ENCODE measurements at places on chromosomes 2 and 18.

DNA sequence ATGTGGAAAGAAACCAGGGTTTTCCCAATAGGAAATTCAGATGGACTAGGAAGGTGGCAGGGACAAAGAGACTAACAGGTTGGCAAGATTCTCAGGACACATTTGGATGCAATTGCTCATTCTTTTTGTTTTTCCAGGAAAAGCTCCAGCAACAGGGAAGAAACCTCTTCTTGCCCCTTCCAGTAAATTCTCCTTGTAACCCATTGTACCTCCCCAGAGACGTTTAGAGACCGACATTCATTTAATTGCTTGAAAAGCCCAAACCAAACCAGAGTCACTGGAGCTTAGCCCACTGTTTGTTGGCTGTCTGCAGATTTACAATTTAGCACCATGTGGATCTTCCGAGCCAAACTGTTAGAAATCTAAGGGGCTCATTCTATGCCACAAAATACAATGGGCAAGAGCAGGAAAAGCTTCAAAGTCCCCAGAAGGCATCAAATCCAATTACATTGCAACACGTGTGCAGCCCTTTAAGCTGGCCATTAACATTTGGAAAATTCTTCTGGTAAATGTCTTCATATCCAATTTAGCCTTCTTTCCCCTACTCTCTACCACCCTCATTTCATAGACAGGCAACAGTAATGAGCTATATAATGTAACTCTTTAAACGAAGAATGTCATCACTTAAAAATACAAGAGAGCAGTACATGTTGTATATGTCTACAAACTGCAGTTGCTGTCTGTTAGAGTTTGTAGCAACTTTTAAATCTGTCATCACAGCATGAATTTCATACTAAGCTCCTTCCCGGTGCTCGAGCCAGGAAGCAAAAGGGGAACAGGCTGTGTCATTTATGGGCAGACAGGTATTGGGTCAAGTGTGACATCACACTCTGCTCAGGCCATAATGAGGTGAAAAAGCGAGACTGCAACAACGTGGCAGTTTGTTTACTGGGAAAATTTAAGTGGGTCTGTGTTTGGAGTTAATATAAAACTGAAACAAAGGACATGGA is 235.6 kb upstream of the HNRNPA3 start:
- DNase-seq = no peak

- DNase-seq = no peak
Observed at GRCh38 chr2:48691935-48692691, 63.4 kb downstream of the LHCGR start.

DNA sequence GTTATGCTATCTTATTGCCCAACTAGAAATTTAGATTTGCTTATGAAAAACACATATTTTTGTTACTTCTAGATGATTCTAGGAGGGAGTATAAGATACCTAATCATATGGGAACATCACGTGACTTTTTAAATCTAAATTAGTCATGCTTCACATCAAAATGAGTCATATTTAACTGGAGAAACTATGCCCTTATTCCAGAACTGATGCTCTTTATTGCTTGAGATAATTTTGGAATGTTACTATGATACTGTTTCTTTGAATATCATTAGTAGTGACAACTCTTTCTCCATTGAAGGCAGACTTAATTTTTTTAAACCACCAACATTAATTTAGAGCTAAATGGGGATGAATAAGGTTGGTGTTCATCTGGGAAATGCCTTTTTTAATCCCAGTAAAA is 19.9 kb upstream of the ELAC1 start:
- no peak for DNase-seq

GRCh38 chr2:186894478-186894877 is 45.5 kb upstream of the ZSWIM2 start:
- DNase-seq = no peak

- no peak for DNase-seq
Observed at GRCh38 chr2:33634261-33634910, 35.3 kb upstream of the FAM98A start.

- DNase-seq = no peak
Observed at GRCh38 chr2:133044556-133044955, 374.6 kb upstream of the LYPD1 start.

GRCh38 chr2:234256516-234256915 is 206.0 kb downstream of the SPP2 start:
- DNase-seq = no peak

DNA sequence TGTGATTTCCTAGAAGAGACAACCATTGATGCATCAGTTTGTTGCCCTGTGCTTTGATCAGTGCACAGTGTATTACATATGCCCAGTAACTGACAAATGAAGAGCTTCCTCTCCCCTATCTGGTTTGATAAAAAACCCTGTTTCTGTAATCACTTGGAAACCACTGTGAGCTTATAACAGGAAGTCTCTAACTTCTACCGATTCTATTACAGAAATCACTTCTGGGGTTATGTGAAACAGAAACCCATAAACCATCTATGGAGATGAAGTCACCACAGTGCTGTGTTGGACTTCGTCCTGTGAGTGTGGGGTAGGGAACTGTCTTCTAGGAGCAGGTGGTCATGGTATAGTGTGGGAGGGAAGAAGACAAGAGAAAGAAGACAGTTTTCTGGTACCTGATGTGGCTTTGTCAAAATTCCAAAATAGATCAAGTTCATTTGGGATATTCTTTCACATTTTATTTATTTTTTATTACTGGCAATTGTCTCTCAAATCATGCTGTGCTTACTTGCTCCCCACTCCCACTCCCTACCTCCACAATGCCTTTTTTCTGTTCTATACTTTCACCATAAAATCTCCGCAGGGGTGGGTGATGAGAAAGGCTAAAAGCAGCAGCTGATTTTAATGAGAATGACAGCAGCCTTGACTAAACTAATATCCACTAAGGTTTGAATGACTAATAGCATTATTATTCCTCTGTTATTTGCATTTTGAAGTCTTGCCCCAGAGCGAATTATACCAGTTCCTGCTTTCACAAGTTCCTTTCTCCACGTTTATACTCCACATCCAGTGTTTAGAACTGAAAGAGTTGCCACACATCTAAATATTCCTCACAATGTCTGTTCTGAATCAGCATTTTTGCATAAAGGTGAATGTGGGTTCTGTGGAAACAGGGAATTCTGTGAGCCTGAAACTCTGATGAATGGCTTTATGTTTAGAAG is 41.7 kb upstream of the RND3 start:
- no peak for DNase-seq

DNA sequence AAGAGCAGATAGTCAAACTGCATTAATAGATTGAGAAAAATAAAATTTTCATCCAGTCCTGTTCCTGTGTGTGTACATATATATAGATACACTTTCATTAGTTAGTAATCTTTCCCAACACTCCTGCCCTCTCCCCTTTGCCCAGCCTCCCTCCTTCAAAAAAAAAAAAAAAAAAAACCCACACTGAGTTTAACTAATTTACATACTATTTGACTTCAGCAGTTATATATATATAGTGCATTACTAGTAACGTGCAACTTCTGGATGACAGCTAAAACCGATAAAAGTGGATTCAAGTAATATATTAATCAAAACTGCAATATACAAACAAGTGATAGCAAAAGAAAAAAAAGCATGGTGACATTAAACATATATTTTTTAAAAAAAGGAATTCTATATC is 1.4 kb downstream of the FIGN start:
- no peak for DNase-seq

DNA sequence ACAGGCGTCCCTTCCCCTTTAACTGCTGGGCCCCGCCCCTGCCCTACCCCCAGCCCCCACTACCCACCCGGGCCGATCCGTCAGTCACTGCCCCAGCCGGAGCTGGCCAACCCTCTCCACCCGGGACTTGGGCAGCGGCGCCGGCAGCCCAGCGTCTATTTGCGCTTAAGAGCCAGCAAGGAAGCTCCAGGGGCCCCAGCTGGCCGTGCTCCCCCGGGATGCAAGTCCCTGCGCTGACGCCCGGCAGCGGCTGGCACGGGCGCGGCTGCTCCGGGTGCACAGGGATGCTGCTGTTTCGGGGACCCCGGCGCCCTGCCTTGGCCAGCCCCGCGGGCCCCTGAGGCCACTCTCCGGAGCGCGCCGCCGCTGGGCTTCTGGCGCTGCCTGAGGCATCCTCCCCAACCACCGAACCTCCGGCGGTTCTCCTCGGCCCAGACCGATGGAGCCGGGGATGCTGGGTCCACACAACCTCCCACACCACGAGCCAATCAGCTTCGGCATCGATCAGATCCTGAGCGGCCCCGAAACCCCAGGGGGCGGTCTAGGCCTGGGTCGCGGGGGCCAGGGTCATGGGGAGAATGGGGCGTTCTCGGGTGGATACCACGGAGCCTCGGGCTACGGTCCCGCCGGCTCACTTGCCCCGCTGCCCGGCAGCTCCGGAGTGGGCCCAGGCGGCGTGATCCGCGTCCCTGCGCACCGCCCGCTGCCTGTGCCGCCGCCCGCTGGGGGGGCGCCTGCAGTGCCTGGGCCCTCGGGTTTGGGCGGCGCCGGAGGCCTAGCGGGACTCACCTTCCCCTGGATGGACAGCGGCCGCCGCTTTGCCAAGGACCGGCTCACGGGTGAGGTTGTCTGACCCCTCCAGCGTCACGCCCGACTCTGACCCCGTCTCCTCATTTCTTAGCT is at the start of gene TLX2:
TSS of gene TLX2 (plus strand) at position 83 of the 903 bp plus-strand sequence. CDS start at position 440, 357 bp downstream.
- no peak for DNase-seq

- DNase-seq = no peak
Observed at GRCh38 chr2:173678186-173678585, 287.0 kb downstream of the SP3 start.

GRCh38 chr2:47654790-47655562 is 128.0 kb upstream of the MSH6 start:
- no peak for DNase-seq

DNA sequence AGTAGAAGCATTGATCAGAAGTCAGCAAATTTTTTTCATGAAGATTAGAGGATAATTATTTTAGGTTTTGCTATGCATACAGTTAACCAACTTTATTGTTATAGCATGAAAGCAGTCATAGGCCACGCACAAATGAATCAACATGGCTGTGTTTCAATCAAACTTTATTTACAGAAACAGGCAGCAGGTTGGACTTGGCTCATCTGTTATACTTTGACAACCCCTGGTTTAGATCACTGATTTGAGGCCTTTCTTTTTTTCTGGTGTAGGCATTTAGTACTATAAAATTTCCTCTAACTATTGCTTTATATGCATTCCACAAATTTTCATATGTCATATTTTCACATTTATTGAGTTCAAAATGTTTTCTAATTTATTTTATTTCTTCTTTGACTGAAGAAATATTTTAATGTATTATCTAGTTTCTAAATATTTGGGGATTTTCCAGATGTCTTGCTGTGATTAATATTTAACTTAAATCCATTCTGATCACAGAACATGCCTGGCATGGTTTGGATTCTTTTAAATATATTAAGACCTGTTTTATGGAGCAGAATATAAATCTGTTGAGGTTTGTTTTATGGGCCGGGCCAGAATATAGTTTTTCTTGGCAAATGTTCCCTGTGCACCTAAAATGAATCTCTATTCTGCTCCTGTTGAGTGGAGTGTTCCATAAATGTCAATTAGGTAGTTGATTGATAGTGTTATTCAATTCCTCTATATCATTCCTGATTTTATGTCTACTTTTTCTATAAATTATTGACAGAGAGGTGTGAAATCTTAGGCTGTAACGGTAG is 116.3 kb upstream of the KLHL29 start:
- DNase-seq = no peak

DNA sequence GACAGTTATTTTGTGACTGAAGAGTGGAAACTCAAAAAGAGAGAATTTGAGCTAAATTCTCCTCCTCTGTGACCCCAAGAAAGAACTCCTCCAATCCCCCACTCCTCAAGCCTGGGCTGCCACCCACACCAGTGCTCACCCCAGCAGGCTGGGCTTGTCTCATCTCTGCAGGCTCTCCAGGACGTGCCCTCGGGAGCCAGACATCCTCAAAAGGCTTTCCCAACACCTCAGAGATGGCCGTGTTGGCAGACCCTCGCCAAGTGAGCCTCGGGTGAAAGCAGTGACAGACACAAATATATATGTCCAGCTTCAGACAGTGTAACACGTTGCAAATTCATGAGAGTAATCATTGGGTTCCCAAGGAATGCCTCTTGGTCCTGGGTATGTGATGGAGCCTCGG is 377.7 kb upstream of the SALL3 start:
- no peak for DNase-seq

- DNase-seq = no peak
Observed at GRCh38 chr2:171919453-171919852, 2.8 kb upstream of the HAT1 start.

DNA sequence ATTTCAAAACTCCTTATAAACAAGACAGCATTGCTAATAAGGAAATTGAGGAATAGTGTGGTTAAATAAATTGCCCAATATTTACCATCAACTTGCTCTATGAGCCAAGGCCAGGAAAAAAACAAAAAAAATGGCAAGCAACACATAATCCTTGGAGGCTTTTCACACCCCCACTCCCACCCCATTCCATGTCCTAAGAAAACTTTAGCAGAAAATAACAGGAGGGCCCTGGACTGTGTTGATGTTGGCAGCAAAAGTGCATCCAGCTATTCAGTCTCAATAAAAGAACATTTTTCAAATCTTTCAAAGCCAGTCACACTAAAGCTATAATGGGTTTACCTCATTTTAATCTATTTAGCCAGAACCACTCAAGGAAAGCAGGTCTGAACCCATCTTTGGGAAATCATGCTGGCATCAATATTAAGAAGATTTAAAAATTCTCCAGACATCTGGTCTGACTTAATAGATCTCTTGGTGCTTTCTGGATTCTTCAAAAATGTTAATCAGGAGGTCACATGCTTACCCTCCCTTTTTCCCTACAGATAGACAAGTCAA is 34.6 kb upstream of the STK17B start:
- DNase-seq = no peak

- no peak for DNase-seq
Observed at GRCh38 chr2:14960686-14961324, 328.3 kb downstream of the LRATD1 start.

- DNase-seq = no peak
Observed at GRCh38 chr2:184734338-184734737, 136.0 kb downstream of the ZNF804A start.

- DNase-seq = no peak
Observed at GRCh38 chr2:50729306-50730049, 302.5 kb downstream of the NRXN1 start.

DNA sequence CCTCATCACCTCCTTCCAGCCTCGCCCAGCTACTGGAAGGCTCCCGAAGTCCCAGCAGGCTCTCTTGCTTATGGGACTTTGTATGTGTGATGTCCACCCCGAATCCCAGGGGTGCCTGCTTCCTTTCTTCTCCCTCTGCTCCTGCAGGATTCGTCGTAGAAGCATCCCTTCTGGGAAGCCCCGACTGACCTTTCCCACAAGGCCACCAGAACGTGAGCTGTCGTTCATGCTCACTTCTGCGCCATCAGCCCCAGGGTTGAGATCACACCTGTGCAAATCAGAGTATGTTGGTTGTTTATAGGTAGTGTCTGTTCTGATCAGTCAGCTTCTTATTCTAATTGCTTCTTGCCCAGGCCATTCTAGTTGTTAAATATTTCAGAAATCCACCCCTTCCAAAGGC is 101.8 kb downstream of the HS1BP3 start:
- no peak for DNase-seq

Data from T-helper 22 cell (primary cell).